ENCODE measurements at places on chromosomes 4 and X.

GRCh38 chr4:182928061-182928460 lies 10.9 kb upstream of the DCTD start:
- no peak for DNase-seq

DNA sequence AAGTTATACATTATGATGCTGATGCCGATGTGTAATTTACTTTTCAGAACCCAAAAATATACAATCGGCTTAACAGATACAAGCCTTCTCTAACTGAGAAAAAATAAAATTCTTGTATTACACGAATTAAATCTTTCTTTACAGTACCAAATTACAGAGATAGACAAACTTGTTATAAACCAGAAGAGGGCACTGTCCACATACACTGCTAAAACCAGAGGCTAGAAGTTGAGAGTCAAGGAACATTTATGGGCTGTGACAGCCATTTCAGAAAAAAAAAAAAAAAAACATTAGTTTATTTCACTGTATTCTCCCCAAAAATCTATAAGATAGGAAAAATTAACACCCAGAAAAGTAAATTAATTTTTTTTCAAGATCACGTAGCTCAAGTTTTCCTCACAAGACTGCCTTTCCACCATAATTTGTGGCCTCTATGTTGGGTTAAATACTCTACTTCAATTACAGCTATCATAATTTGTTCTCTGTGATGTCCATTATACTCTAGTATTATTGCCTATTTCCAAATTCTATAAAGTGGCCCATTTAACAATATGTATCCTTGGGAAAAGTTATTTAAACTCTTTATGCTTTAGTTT lies 12.0 kb downstream of the EREG start:
- DNase-seq = no peak

DNA sequence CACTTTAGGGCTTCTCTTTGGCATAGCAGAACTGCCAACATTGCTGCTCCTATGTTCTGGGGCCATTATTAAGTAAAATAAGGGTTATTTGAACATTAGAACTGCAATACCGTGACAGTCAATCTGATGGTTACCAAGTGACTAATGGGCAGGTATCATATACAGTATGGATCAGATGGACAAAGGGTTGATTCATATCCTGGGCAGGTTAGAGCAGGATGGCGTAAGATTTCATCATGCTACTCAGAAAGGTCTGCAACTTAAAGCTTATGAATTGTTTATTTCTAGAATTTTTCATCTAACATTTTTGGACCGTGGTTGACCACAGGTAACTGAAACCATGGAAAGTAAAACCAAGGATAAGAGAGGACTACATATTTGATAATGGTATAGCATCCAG lies 40.9 kb downstream of the BRCC3 start:
- DNase-seq = no peak

GRCh38 chr4:157509341-157509740 lies 288.8 kb downstream of the GRIA2 start:
- DNase-seq = no peak

GRCh38 chr4:24131954-24132673 lies 242.3 kb upstream of the PPARGC1A start:
- no peak for DNase-seq

DNA sequence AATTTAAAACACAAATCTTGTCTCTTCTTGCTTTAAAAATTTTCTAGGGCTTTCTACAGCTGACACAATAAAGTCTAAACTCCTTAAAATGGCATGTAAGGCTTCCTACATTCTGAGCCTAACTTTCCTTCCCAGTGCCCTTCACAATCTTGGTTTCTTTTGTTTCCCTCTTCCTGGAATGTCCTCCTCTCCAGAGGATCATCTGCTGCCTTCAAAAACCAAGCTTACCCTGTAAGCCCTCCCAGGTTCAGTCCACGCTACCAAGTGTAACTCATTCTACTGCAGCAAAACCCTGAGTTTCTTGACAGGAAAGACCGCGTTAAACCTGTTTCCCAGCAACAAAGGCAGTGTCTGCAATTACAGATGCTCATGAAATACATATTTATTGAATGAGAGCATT lies 91.3 kb downstream of the SHISA3 start:
- DNase-seq = no peak

DNA sequence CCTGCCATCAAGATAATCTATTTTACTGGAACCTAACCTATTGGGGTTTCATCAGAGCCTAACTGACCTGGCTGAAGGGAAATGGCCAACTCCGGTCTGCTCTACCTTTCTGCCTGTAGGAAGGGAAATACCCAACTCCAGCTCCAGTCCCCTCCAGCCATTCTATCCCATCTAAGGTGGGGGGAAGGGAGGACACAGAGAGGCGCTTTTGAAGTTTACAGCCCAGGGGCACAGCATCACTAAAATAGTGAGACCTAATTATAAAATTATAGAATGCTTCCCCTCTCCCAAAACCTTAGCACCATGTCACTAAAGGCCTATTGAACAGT lies 27.8 kb upstream of the ACSL4 start:
- no peak for DNase-seq

DNA sequence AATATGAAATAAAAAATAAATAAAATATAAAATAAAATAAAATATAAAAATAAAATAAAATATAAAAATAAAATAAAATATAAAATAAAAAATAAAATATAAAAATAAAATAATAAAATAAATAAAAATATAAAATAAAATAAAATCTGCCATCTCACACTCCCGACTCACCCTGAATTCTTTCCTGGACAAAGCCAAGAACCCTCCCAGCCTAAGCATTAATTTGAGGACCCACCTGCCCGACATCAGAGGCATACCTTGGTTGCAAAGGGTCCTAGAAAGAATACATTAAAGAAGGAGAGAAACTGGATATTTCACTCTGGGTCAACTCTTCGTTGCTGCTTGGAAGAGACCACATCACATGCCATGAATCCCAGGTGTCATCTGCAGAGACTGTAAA lies 138.3 kb downstream of the CRLF2 start:
- no peak for DNase-seq

GRCh38 chr4:112857461-112857860 lies 192.0 kb upstream of the ANK2 start:
- no peak for DNase-seq

DNA sequence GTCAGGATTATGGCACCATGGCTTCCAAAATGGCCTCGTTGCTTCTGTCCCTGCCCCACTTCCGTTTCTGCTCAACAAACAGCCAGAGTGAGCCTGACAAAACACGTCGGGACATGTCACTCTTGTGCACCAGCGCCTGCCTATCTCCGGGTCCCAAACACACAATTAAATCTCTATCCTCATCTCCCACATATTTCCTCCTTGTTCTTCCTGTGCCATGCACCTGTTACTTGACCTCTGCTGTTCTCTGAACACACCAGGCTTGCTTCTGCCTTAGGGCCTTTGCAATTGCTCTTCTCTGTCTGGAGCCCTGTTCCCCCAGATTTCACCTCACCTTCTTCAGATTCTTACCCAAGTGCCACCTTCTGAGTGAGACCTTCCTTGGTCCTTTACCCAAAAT lies 12.7 kb upstream of the CD38 start:
- no peak for DNase-seq

DNA sequence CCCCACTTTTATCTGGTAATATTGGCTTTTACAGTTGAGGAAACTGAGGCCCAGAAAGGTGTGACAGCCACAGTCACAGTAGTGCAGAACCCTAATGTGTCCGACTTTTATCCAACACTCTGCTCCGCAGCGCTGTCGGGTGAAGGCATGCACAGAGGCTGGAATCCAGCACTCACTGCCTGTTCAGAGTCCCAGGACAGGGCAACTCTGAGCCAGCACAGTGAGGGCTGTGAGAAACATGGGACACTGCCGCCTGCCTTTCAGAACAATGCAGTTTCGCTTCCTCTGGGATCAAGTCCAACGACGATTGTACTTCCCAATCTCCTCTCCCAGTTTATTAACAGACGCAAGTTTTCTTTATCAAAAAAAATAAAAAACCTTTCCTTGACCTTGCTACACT lies 41.9 kb upstream of the PDGFRA start:
- DNase-seq = no peak

GRCh38 chrX:644304-645281 lies 14.0 kb downstream of the SHOX start:
- no peak for DNase-seq

GRCh38 chr4:21447301-21448054 lies 501.1 kb downstream of the KCNIP4 start:
- DNase-seq = no peak

GRCh38 chrX:27446423-27446822 lies 16.7 kb downstream of the PPP4R3C start:
- DNase-seq = no peak

- DNase-seq = no peak
Measured at GRCh38 chr4:81042578-81043365, 12.3 kb downstream of the BMP3 start.

DNA sequence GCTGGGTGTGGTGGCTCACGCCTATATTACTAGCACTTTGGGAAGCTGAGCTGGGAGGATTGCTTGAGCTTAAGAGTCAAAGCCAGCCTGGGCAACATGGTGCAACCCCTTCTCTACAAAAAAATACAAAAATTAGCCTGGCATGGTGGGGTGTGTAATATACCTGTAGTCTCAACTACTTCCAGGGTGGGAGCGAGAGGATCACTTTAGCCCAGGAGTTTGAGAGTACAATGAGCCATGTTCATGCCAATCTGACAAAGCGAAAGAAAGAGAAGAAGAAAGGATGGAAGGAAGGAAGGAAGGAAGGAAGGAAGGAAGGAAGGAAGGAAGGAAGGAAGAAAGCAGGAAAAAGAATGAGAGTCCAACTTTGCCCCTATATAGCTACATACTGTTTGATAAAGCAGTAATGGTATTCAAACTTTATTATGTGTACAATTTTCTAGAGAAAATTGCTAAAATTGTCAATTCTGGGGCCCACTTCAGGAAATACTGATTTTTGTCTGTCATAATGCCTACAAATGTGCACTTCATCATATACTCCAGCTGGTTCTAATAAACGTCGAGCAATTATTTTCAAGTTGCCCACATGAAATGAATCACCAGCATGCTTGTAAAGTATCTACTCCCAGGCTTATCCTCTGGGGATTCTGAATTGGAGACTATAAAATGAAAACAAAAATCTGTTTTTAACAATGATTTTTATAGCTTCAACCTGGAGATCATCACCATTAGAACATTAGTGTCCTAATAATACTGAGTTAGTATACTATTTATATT lies 132.3 kb downstream of the NDST4 start:
- no peak for DNase-seq

GRCh38 chr4:9409793-9410192 lies 34.4 kb upstream of the DEFB131A start:
- no peak for DNase-seq

GRCh38 chrX:45667666-45668065 lies 467.0 kb upstream of the DIPK2B start:
- DNase-seq = no peak
